Fibroblast of skin of right biceps (primary cell): ENCODE measurements at places on chromosomes 3 and 15.

- peak; percentile 52 for DNase-seq
Observed at GRCh38 chr15:57732526-57733331, 26.2 kb downstream of the POLR2M start.

DNA sequence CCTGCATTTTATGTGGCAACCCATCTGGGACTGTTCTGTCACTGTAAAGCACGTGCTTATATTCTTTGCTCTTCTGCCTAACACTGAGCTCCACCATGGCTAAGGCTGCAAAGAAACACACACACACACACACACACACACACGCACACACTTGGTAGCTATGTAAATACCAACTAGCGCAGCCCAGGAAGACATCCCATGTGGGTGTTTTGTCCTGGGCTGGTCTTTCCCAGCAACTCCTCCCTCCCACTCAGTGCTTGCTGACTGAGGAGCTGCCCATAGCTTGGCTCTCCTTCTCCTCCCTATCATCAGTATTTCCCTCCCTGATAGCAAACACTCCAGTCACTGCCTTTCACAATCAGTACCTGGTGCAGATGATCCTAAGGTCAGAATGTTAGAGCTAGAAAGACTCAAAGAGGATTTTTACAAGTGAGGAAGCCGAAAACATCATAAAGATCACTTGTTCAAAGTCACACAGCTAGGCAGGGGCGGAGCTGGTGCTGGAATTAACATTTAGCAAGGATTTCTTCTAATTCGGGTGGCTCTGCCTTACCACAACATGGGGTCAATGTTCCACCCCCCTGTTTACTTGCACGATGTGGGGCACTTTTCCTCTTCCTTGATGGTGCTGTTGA, 377.1 kb upstream of the TBL1XR1 start:
- DNase-seq = peak; percentile 59

GRCh38 chr3:155673421-155673820, 71.5 kb downstream of the PLCH1 start:
- DNase-seq = peak; percentile 10

- DNase-seq = peak; percentile 68
Observed at GRCh38 chr3:172138792-172139507, 99.6 kb downstream of the FNDC3B start.

GRCh38 chr3:197501496-197501878, 54.3 kb downstream of the BDH1 start:
- DNase-seq = peak; percentile 38

DNA sequence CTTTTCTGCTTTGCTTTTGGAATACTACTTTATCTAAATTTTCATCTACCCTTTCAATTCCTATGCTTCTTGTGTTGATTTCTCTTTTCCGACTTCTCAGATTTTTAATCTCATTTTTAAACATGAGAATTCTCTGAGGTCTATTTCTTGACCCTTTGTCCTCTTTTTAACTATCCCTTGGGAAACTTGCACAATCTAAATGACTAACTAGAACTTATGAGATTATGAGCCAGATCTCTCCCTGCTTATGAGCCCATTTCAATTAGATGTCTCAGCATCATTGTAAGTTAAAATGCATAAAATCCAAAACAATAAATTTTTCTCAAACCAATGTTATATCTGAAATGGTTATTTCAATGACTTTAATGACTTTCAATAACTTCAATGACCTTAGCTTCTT, 296.9 kb upstream of the AGTR1 start:
- no peak for DNase-seq

- no peak for DNase-seq
Observed at GRCh38 chr15:79088426-79089205, 2.0 kb downstream of the RASGRF1 start.

- no peak for DNase-seq
Observed at GRCh38 chr3:49162751-49163419, 3.2 kb downstream of the CCDC71 start.

DNA sequence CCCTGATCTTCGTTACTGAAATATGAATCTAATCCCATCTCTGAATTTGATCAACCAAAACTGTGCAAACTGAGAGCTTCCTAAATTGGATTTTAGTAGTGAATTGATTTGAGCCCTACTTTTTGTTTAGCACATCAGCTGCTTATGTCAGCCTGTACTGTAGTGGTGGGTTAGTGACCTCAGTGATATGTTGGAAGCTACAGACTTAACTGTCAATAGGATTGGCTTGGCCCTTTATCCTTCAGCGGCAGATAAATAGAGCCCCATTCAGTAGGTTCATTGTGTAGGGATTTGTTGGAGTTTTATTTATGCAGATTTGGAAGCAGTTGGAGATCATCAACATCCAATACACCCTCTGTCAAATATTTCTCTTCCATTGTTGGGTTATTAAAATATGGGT, 409.7 kb downstream of the SOX2 start:
- DNase-seq = no peak

DNA sequence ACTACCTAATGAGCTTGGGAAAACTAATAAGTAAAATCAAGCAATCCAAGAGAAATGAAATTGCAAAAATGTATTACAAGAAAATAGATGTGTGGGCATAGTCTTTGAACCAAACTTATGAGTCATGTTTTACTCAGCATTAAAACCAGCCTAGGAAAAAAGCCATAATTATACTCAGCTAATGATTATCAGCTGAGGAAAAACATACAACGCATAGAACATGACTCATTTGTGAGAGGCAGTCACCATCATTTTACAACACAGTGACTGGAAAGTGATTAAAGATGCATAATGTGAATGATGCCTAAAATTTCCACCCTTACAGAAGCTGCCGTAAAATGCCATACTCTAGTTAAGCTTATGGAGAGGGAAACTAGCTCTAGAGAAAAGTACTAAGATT, 238.0 kb upstream of the EOMES start:
- DNase-seq = peak; percentile 73

- no peak for DNase-seq
Observed at GRCh38 chr3:126105691-126106187, 21.8 kb upstream of the SLC41A3 start.

DNA sequence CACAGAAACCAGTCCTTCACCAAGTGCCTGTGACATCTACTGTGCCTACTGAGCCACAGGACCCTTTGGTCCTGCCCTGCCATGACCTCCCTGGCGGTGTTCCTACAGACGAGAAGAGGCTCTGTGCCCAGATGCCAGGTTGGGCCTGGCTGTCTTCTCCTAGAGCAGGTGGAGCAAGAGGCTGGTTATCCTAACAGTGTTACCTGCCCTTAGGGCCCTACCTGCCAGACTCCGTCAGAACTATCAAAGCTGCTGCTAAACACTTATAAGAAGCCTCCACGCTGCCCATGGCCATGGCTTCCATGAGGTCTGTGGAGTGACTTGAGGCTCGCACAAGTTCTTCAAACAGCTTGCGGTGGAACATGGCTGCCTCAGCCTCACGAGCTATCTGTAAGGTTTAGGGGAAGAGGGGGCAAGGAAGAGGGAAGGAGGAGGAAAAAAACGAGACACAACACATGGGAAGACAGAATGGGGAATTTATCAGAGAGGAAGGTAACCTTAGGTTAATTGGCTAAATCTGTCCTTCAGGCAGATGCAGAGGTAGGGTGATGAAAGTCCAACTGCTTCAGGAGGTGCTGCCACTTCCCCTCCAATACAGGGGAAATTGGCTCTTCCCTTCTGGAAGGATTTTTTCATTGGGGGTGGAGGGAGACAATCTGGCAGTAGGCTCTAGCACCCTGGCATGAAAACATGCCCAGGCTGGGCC, 5.4 kb upstream of the GRAMD2A start:
- no peak for DNase-seq

DNA sequence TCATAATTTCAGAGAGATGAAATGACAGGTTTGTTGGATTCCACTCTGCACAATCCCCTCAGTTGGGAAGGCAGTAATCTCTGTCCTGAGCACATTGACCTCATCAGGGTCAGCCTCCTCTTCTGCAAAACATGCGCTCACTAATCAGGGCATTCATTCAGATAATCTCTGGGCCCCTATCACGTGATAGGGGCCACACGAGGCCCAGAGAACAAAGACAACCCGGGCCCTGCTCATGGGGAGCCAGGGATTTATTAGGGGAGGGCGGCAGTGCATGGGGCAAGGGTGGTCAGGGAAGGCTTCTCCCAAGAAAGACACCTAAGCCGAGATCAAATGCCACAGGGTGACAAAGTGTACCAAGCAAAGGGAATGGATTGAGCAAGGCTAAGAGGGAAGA, 1.1 kb downstream of the TCTA start:
- no peak for DNase-seq

- DNase-seq = peak; percentile 55
Observed at GRCh38 chr3:180679178-180680096, at the start of gene CCDC39. Gene CCDC39 (minus strand): TSS chr3:180679489. CDS start chr3:180679380, 109 bp downstream.

- DNase-seq = no peak
Observed at GRCh38 chr15:94186770-94187331, 44.5 kb upstream of the MCTP2 start.

GRCh38 chr3:16849229-16849628, 35.5 kb upstream of the PLCL2 start:
- peak; percentile 14 for DNase-seq

DNA sequence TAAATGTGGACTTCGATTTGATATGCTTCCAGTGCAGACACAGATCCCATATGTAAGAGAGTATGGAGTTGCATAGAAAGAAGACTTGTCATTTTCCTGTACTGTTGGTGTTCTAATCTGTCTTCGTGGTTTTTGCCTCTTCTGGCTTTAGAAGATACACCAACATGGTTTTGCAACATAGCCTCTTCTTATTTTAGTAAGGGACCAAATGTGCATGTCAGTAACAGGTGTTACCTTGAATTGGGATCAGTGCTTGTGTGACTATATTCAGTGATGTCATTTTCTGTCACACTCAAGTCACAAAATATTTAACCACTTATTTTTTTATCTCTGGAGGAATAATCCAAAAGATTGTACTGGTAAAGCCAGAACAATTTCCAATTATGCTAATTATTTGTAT, 140.4 kb downstream of the SNRPN start:
- no peak for DNase-seq

DNA sequence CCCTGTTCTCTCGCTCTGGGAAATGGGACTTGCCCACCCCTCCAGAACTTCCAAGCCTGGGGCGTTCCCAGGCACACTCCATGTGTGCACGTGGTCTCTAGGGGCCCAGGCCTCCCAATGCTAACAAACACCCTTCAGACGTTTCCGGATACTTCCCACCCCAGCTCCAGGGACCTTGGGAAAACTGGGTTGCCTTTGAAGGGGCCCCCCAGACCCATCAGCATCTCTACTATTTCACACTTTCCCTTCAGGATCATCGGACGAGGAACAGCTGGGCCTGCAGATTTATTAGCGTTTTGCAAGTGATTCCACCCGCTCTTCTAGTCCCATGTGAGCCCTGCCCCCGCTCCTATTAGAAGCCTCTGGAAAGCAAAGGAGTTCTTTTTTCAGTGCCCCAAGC, 63.2 kb downstream of the MAGEF1 start:
- DNase-seq = no peak

GRCh38 chr3:169822091-169822490, 9.4 kb upstream of the LRRC34 start:
- no peak for DNase-seq

DNA sequence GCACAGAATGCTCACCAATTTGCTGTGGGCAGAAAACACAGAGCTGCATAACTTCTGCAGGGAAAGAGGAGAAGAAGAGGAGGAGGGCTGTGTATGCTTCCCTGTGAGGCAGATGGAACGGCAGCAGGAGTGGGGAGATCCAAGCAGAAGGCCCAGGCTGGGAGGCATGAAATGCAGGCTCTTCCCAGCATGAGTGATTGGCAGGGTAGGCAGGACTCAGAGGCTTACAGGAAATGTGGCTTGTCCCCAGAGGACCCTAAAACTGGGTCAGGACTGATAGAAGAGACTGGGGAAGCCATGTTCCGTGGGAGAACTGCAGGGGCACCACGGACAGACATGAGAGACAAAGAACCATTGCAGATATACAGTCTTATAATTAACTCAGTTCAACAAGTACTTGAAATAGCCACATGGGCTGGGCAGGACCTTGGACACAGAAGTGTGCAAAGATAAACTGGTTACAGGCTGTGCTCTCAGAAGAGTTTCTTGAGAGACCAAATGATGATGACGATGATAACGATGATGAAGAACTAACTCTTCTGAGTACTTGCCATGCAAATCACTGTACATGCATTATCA, 286.9 kb downstream of the EPHB1 start:
- DNase-seq = no peak

DNA sequence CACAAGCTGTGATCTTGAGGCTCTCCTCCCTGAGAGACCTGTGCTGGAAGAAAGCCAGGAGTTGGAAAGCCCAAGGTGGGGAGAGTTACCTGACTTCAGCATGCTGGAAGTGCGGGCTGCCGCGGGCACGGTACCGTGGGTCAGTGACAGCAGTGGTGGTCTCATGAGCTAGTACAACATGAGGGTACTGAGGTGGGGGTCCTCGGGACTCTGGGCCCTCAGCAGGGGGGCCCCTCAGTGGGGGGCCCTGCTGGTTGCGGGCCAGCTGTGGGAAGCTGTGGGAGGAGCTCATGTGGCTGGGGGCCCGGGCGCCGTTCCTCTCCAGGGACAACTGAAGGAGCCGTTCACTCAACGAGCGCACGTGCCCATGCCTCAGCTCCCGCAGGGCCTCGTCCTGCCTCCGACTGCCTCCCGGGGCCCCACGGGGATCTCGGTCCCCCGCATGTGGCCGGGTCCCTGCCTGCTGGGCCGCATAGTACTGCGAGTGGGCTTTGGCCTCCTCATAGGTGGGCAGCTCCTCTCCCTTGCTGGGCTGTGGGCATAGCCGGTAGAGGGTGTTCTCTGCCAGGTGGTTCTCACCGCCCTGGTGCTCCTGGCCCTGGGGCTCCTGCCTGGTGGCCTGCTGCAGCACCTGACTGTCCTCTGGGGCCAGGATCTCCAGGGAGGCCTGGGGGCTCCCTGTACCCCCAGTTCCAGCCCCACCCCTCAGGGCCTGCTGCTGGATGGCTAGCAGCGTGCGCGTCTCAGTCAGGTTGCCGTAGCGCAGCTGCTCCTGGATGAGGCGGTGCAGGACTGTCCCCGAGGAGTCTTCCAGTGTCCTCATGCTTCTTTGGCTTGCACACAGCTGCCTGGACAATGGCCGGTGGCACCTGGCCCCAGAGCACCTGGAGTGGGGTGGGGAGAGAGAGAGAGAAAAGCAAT, 3.4 kb downstream of the AMOTL2 start:
- peak; percentile 28 for DNase-seq

DNA sequence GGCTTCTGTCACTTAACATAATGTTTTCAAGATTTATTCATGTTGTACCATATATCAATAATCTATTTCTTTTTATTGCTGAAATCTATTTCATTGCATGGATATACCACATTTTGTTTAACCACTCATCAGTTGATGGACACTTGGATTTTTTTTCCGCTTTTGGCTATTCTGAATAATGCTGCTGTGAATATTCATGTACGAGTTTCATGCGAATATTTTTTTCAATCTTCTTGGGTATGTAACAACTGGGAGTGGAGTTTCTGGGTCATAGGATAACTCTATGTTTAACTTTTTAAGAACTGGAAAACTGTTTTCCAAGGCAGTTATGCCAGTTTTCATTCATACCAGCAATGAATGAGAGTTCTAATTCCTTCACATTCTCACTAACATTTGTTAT, 21.7 kb upstream of the GPR160 start:
- DNase-seq = no peak

- peak; percentile 85 for DNase-seq
Observed at GRCh38 chr15:50051811-50052419, 67.1 kb downstream of the ATP8B4 start.
